ENCODE measurements at places on chromosomes 12 and 14. TPM values are rescaled to one million over a fixed set of nuclear protein-coding genes. Genes with fewer than 3 reads are reported as not detected.

The SLC7A8 gene
- 25.3 TPM for total RNA-seq

The LHX5 gene
- total RNA-seq, result 0.49 TPM

The PELI2 gene
- total RNA-seq, result not detected

The C12orf54 gene
- 1.5 TPM for total RNA-seq

The SLC39A9 gene
- 157 TPM for total RNA-seq

The PIGH gene
- total RNA-seq, result 18.2 TPM

The LMNTD1 gene
- total RNA-seq, result 0.33 TPM
